ENCODE measurements at places on chromosomes 4 and X.

- H3K27me3 ChIP-seq, result no peaks in the 10 kb centered on the region
- no peak for DNase-seq
- H3K4me1 ChIP-seq, result no peaks in the 10 kb centered on the region
These were observed 188.9 kb downstream of the ZNF330 start for GRCh38 chr4:141409556-141409955.

GRCh38 chr4:54495641-54496040 is 162.1 kb upstream of the KIT start:
- no peaks in the 10 kb centered on the region for H3K36me3 ChIP-seq
- no peaks in the 10 kb centered on the region for H3K4me1 ChIP-seq
- H3K27me3 ChIP-seq, result no peaks in the 10 kb centered on the region
- no peak overlapping the region for H3K27ac ChIP-seq

DNA sequence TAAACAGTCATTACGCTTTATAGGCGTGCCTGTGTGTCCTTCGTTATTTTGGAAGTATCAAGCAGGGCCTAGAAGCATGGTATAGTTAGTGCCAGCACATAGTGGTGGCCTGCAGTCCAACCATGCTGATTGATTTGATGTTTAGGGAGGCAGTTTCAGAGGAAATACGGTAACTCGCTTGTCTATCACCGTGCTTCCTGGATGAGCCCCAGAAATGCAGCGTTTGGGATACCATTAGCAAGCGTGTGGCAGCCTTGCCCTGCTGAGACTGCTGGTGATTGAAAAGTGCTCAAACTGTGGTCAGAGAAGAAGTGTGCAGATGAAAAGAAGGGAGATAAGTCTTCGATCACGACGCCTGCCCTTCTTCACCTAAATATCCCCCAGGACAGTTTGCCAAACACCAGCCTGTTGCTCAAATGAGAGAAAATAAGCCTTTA is 158.4 kb downstream of the CHIC2 start:
- peak; percentile 65 for DNase-seq
- H3K4me1 ChIP-seq, result peaks cover 19% of the 10 kb centered on the region
- peak overlapping the region; percentile 29 for H3K4me3 ChIP-seq
- no peak overlapping the region for H3K27ac ChIP-seq

GRCh38 chr4:120080533-120080932 is 13.9 kb upstream of the MAD2L1 start:
- DNase-seq, result no peak
- no peak overlapping the region for H3K27ac ChIP-seq
- H3K4me3 ChIP-seq, result no peak overlapping the region
- no peaks in the 10 kb centered on the region for H3K4me1 ChIP-seq
- H3K36me3 ChIP-seq, result no peaks in the 10 kb centered on the region

- no peaks in the 10 kb centered on the region for H3K27me3 ChIP-seq
- no peaks in the 10 kb centered on the region for H3K4me1 ChIP-seq
- no peak overlapping the region for H3K27ac ChIP-seq
- no peak overlapping the region for H3K4me3 ChIP-seq
- no peak for DNase-seq
- H3K36me3 ChIP-seq, result no peaks in the 10 kb centered on the region
These were observed 9.3 kb downstream of the CCDC160 start for GRCh38 chrX:134246282-134246681.

DNA sequence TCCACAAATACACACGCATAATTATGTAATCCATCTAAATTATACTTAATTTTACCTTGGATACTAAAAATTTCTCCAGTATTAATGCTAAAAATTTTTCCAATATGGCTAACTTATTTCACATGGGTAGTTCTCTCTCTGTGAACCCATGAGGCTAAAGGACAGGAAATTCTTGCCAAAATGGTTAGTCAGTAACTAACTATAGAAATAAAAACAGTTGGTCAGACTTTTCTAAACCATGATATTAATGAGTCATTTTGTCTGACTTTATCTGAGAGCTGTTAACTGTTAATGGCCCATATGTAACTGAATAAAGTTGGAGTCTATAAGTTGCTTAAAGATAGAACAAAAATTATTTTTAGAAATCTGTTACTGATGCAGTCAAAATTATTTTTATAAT is 549.4 kb downstream of the TLL1 start:
- no peak overlapping the region for H3K4me3 ChIP-seq
- no peaks in the 10 kb centered on the region for H3K4me1 ChIP-seq
- no peak for DNase-seq
- no peaks in the 10 kb centered on the region for H3K27me3 ChIP-seq
- no peak overlapping the region for H3K27ac ChIP-seq

DNA sequence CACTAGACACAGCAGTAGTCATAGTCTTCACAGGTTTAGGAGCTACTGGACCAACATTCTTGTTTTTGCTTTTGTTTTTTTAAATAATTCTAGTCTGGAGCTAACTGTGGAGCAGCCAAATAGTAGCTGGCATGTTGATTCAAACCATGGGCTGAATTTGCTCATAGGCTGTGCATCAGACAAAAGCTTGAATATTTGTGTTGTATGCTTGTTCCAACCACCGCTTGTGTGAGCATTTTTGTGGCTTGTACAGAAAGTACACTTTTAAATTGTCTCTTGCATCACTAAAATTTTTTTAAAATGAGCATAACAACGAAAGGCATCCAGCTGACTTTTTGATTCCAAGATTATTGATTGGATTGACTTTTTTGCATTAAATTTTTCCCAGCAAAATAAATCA is 39.6 kb downstream of the CCNI start:
- no peaks in the 10 kb centered on the region for H3K27me3 ChIP-seq
- no peak overlapping the region for H3K4me3 ChIP-seq
- H3K36me3 ChIP-seq, result peaks cover 6% of the 10 kb centered on the region
- no peak for DNase-seq
- H3K4me1 ChIP-seq, result peaks cover 6% of the 10 kb centered on the region

GRCh38 chr4:25870081-25870480 is 7.3 kb upstream of the SEL1L3 start:
- H3K4me3 ChIP-seq, result no peak overlapping the region
- H3K4me1 ChIP-seq, result no peaks in the 10 kb centered on the region
- H3K36me3 ChIP-seq, result no peaks in the 10 kb centered on the region
- H3K27ac ChIP-seq, result no peak overlapping the region

DNA sequence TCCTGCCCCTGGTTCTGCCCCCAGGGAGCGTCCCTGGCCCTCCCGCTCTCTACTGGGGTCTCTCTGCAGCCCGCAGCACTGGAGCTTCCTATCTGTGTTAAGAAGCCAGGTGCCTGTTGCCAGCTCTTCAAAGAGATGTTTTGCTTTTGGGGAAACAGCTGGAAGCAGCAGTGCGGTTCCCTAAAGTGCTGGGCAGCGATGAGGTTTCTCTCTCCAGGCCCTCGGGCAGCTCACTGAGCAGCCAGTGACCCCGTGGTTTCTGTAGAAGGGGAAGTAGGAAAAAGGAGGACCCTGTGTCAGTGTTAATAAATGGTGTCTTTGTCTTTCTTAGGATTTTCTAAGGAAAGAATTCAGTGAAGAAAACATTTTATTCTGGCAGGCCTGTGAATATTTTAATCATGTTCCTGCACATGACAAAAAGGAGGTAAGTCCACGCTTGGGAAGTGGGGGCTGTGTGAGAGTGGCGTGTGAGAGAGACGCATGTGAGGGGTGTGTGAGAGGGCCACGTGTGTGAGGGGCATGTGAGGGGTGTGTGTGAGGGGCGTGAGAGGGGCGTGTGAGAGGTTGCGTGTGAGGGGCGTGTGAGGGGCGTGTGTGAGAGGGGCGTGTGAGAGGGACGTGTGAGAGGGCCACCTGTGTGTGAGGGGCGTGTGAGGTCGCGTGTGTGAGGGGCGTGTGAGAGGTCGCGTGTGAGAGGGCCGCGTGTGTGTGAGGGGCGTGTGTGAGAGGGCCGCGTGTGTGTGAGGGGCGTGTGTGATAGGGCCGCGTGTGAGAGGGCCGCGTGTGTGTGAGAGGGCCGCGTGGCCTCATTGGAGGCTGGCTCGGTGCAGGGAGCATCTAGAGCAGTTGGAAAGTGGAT is 27.1 kb upstream of the HGFAC start:
- H3K27me3 ChIP-seq, result no peaks in the 10 kb centered on the region
- H3K4me1 ChIP-seq, result no peaks in the 10 kb centered on the region
- no peak overlapping the region for H3K4me3 ChIP-seq
- DNase-seq, result peak; percentile 44
- H3K27ac ChIP-seq, result no peak overlapping the region
- peaks cover 32% of the 10 kb centered on the region for H3K36me3 ChIP-seq

GRCh38 chrX:140149761-140150160 is 184.4 kb upstream of the CXorf66 start:
- no peak overlapping the region for H3K27ac ChIP-seq
- H3K4me3 ChIP-seq, result no peak overlapping the region
- H3K4me1 ChIP-seq, result no peaks in the 10 kb centered on the region
- no peak for DNase-seq
- H3K36me3 ChIP-seq, result no peaks in the 10 kb centered on the region

- H3K36me3 ChIP-seq, result no peaks in the 10 kb centered on the region
- H3K4me3 ChIP-seq, result no peak overlapping the region
- H3K4me1 ChIP-seq, result no peaks in the 10 kb centered on the region
- no peak for DNase-seq
These were observed 49.0 kb upstream of the TRPC3 start for GRCh38 chr4:122000849-122001248.

DNA sequence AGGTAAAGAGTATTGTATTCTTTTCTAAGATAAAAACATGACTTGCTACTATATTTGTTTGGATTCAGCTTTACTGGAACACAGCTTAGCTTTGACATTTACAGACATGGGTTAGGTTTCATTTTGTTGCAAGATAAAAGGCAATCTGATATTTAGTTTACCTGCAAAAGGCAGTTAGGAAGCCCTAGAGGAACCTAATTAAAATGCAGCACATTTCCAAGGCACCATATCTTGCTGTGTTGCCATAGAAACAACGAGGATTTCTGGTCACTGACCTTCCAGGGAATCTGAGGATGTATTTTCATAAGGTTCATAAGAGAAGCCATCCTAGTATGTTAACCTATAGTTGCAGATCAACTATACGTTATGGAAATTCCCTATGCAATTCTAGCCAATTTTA is 116.0 kb downstream of the SNCA start:
- H3K36me3 ChIP-seq, result no peaks in the 10 kb centered on the region
- H3K4me3 ChIP-seq, result no peak overlapping the region
- DNase-seq, result no peak
- H3K27ac ChIP-seq, result no peak overlapping the region

DNA sequence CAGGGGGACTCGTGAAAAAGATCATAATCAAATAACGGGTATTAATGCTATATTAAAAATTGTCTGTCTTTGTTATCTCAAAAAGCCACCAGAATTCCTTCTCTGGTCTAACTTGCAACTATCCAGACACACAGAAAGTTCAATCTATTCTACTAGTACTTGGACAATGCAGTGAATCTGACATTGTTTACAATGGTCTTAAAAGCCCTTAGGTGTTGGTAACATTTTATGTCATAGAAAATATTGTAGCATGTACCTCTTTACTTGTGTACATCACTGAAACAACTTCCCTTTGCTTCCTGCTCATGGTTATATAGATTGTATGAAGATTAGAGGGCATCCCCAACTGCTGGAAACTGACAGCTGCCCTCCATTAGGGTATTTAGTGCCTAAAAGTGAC is 71.1 kb upstream of the PPP3CA start:
- no peak overlapping the region for H3K4me3 ChIP-seq
- H3K27ac ChIP-seq, result no peak overlapping the region
- H3K4me1 ChIP-seq, result no peaks in the 10 kb centered on the region

DNA sequence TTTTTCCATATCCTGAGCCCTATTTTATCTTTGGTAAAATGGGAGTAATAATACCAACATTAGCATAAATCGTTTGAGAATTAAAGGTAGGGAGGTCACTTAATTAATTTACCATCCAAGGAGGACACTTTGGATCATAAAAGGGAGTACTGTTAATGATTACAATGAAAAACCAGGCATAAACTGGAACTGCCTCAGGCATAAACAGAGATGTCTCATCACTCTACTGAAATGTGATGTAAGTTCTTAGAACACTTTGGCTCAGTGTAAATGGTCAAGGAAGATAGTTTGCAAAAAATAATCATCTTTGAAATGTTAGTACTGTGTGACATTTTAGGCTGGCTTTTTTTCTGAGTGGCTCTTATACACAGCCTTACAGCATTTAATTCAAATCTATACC is 268.7 kb downstream of the SLC39A8 start:
- no peak overlapping the region for H3K27ac ChIP-seq
- no peak overlapping the region for H3K4me3 ChIP-seq
- DNase-seq, result no peak
- no peaks in the 10 kb centered on the region for H3K36me3 ChIP-seq
- no peaks in the 10 kb centered on the region for H3K4me1 ChIP-seq
- no peaks in the 10 kb centered on the region for H3K27me3 ChIP-seq

GRCh38 chr4:30802622-30803323 is 82.6 kb downstream of the PCDH7 start:
- no peak overlapping the region for H3K27ac ChIP-seq
- H3K27me3 ChIP-seq, result no peaks in the 10 kb centered on the region
- H3K4me1 ChIP-seq, result no peaks in the 10 kb centered on the region
- DNase-seq, result no peak

DNA sequence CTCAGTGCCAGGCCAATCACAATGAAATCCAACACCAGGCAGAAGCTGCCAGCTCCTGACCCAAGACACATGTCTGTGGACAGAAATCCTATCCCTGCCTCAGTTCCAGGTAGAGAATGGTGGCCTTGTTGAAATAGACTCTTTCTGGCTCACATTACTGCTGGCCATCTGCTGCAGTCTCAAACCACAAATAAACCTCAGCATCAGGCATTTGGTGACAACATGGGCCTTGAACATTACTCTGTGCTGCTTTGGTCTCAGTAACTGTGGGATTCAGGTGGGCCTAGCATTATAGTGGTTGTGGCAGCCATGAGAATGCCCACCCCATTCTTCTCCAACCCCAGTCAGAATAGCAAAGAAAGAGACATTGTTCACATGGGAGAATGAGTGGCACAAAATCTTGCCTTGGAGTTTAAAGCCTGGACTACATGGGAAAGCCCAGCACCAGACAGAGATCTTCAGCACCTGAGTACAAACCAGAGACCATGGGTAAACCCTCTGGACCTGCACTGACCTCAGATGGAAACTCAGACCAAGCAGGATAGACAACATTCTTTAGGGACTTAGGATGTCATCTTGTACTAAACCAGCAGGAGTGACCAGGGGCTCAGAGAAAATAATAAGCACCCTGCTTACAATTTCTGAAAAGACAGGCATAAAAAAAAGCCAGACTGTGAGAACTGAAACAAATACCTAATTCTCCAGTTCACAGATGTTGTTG is 50.4 kb upstream of the TRAM1L1 start:
- H3K27me3 ChIP-seq, result no peaks in the 10 kb centered on the region
- no peaks in the 10 kb centered on the region for H3K4me1 ChIP-seq
- H3K4me3 ChIP-seq, result no peak overlapping the region

GRCh38 chrX:23773601-23774175 is 9.3 kb upstream of the SAT1 start:
- H3K27ac ChIP-seq, result peak overlapping the region; percentile 3
- H3K4me3 ChIP-seq, result no peak overlapping the region
- H3K4me1 ChIP-seq, result no peaks in the 10 kb centered on the region
- no peaks in the 10 kb centered on the region for H3K27me3 ChIP-seq
- H3K36me3 ChIP-seq, result no peaks in the 10 kb centered on the region

- DNase-seq, result peak; percentile 73
- peak overlapping the region; percentile 69 for H3K4me3 ChIP-seq
These were observed 1.4 kb downstream of the AR start for GRCh38 chrX:67545036-67545821.

GRCh38 chrX:10076765-10077164 is 80.0 kb upstream of the CLCN4 start:
- DNase-seq, result no peak
- peaks cover 23% of the 10 kb centered on the region for H3K36me3 ChIP-seq
- H3K27ac ChIP-seq, result no peak overlapping the region
- no peaks in the 10 kb centered on the region for H3K4me1 ChIP-seq

GRCh38 chr4:76540486-76540885 is 105.5 kb downstream of the SHROOM3 start:
- no peaks in the 10 kb centered on the region for H3K36me3 ChIP-seq
- H3K27ac ChIP-seq, result no peak overlapping the region
- H3K4me3 ChIP-seq, result no peak overlapping the region
- no peaks in the 10 kb centered on the region for H3K27me3 ChIP-seq
- DNase-seq, result no peak
